ENCODE measurements at places on chromosomes 3 and 15. TPM values are rescaled to one million over a fixed set of nuclear protein-coding genes. Genes with fewer than 3 reads are reported as not detected.

DNA sequence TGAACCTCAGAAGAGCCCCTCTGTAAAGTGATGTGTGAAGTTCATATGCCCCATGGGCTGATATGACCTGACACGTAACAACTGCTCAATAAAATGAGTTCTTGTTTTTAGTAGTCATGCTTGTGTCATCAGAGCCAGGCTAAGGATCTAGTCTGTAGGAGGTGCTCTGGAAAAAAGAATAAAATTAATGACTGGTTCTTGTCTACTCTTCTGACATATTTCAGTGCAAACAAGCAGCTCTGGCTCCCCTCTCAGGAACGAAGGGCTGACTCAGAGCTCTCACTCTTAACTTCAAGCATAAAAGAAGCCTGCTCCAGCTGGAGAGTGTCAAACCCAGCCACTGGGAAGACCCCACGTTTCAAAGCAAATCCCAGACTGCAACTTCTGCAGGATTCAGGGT lies 77.0 kb downstream of the LRIG1 start:
- DNase-seq = peak; percentile 40

- DNase-seq = peak; percentile 62
Measured at GRCh38 chr3:151468284-151468917, 7.5 kb upstream of the IGSF10 start.

- peak; percentile 48 for DNase-seq
Measured at GRCh38 chr3:153840487-153840886, 280.7 kb upstream of the ARHGEF26 start.

DNA sequence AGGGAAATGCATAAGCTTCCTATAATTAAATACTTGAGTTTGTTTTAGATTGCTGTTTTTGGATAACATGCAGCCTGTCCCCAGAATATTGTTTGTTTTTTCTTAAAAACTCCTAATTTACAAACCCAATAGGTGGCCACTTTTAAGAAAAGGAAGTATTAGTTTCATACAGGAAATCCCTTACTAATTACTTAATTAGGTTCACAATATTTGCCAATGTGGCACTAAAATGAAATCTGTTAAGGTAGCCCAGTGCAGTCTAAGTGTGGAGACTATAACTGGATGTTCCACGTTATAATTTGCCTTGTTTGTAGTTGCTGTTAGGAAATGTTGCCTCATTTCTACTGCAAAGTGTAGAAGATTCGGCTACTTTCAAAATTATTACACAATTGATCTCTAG lies 195.8 kb downstream of the BBX start:
- no peak for DNase-seq

- DNase-seq = no peak
Measured at GRCh38 chr3:29281094-29281343, 148 bp downstream of the RBMS3 start.

GRCh38 chr3:84683493-84683892 lies 275.3 kb upstream of the CADM2 start:
- no peak for DNase-seq

PAQR5 gene
- total RNA-seq = 0.53 TPM

DNA sequence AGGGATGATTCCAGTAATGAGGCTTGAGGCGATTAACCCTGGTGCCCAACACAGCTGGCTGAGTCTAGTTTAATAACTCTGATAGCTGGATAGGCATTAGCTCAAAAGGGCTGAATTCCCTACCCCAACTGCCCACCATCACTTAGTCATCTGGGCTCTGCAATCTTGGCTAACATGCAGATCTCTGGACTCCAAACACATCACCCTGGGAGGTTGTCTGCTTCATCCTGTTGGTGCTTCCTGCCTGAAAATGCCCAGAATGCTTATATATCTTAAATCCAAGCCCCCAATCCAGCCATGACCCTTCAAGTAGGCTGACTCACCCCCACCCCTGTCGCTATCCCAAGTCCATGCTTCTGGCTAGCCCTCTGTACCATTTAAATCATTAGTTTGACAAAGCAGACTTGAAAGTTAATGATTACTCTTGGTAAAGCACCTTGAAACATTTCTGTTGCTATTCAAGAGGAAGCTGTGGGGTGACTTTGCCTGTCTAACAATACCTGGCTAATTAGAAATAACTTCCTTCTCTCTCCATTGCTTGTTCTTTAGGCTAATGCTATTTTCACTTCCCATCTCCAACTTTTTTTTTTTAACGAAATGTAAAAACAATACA lies 107.0 kb upstream of the RORA start:
- DNase-seq = no peak

DNA sequence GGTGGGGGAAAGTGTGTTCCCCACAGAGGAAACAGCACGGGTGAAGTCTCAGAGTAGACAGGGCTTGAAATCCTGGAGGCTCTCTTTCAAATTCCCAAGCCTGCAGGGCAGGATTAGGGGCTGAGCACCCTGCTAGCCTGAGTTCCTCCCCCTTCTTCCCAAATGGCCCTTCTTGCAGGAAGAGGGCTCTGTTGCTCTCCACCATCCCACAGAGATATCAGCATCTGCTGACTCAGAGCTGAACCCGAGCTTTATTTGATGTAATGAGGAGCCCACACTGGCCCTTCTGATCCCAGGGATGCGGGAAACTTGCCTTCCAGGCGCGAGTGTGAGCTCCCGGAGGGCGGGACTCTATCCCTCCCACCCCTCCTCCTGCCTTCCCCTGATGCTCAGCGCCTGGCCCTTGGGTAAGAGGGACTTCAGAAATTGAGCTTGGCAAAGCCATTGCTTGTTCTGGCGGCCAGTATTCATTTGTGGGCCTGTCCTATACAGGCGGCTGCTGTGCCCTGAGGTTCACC lies 1.4 kb upstream of the STRA6 start:
- DNase-seq = peak; percentile 23

- DNase-seq = no peak
Measured at GRCh38 chr3:64131725-64132469, 93.4 kb downstream of the PRICKLE2 start.

GRCh38 chr3:171950373-171950772 lies 89.0 kb upstream of the FNDC3B start:
- DNase-seq = peak; percentile 71

- DNase-seq = no peak
Measured at GRCh38 chr3:42500091-42500490, 2.4 kb upstream of the VIPR1 start.

DNA sequence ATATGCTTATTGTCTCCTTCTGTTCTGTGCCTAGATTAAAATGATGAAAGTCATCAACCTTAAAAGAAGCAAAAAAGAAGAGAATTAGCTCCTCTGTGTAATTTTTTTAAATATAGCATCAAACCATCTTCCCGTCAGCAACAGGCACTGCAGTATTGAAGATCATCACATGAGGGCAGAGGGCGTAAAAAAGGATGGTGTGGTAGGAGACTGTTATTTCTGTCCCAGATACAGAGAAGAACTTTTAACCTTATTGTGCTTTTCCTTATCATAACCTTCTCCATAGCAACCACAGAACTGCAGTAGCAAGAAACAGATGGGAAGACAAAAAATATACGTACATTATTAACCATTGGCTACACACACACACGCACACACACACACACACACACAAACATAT lies 88.8 kb downstream of the IGSF11 start:
- DNase-seq = no peak

DNA sequence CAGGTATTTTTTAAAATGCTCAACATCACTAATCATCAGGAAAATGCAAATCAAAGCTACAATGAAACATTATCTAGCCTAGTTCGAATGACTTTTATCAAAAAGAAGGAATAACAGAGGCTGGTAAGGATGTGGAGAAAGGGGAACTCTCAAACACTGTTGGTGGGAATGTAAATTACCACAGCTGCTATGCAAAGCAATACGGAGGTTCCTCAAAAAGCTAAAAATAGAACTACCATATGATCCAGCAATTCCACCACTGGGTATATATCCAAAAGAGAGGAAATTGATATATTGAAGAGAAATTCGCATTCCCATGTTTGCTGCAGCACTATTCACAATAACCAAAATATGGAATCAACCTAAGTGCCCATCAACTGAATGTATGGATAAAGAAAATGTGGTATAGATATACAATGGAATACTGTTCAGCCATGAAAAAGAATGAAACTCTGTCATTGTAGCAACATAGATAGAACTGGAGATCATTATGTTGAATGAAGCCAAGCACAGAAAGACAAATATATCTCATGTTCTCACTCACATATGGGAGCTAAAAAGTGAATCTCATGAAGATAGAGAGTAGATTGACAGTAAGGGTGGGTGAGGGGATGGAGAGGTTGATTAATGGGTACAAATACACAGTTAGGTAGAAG lies 19.7 kb upstream of the CLN6 start:
- no peak for DNase-seq

- DNase-seq = peak; percentile 45
Measured at GRCh38 chr15:63504979-63505841, 817 bp downstream of the USP3 start.

- DNase-seq = no peak
Measured at GRCh38 chr3:67898916-67899315, 244.5 kb upstream of the SUCLG2 start.

GRCh38 chr3:152738656-152739055 lies 96.3 kb upstream of the P2RY1 start:
- DNase-seq = no peak

GRCh38 chr3:20736287-20736852 lies 550.4 kb upstream of the SGO1 start:
- no peak for DNase-seq

DNA sequence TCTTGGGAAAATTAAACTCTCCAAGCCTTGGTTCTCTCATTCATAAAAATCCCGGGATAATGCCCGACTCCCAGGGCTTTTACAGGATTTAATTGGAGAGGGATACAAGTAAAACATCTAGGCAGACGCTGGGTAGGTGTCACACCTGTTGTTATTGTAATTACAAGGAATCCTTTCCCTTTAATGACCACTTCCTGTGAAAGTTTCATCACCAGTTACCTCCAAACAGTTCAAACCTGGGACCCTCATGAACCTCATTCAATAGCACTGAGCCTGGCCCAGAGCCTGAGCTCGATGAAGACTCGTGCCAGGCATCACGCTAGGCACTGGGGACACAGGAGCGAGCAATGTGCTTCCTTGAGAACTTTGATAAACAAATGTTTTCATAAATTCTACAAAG lies 2.1 kb upstream of the RYK start:
- no peak for DNase-seq

GOLGA8N gene
- total RNA-seq = 1.6 TPM

GRCh38 chr3:184981071-184981470 lies 169.1 kb downstream of the VPS8 start:
- DNase-seq = no peak

STX19 gene
- total RNA-seq = 0.53 TPM

- DNase-seq = no peak
Measured at GRCh38 chr3:178437236-178437635, 99.0 kb upstream of the KCNMB2 start.

DNA sequence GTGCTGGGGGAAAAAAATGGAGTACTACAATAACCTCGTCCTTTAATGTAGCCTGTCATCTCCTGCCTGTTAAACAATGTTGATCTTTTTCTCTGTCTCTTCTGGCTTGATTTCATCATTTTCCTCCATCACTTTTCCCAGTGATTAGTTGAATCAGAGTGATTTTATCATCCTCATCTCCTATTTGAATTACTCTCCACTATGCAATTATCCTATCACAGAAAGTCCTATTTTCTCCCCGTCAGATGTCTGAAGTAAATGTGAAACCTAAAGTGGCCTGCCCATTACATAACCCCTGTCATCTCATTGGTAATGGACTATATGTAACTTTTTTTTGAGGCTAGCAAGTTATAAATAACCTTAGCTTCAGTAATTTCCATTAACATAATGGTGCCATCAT lies 201.8 kb downstream of the CACNA2D3 start:
- DNase-seq = no peak

- DNase-seq = no peak
Measured at GRCh38 chr15:59354417-59355031, 18.1 kb downstream of the MYO1E start.

DNA sequence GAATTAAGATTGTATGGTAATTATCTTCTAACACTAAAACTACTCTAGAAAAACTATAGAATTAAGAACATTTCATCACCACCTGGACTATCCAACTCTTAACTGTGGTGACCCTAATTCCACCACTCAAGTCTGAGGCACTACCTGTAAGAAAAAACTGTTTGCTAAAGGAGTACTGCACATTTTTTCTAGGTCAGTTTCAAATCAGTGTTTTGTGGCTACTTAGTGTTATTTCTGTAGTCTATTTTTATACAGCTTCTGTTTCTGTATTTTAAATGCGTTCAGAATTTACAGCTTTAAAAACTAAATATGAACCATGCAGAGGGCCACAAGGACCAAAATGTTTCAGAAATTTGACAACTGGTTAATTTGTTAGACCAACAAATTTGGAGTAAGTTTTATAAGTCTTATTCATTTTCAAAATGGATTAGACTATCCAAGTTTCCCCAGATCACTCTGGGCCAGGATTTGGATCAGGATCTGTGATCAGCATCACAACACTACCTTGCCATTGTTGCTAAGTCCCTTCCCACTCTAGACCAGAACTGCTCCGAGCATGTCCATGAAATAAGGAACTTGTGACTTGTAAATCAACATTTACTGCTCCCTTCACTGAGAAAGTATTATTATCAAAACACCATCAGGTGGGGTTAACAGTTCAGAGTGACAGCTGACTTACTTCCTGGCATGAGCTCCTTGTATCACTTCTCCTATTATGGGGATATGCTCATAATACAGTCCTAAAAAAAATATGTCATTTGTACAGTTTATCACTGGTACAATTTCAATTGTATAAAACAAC lies 8.6 kb downstream of the GLT8D1 start:
- no peak for DNase-seq

DNA sequence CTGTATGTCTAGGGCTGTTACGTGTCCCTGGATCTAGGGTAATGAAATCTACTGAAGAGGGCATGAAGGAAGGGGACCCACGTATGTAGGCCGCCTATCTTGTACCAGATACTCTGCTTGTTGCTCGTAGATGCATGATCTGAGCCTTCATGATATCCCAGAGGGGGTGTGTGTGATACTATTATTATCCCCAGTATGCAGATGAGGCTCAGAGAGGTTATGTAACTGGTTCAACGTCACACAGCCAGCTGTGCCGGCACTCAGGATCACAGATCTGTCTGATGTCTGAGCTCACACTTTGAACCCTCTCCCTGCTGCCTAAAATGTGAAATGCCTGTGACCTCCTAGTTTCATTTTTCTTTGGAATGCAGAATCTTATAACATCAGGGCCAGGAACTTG lies 36.2 kb upstream of the SEC13 start:
- DNase-seq = no peak

- DNase-seq = no peak
Measured at GRCh38 chr3:117706756-117707155, 997.2 kb downstream of the TUSC7 start.

DNA sequence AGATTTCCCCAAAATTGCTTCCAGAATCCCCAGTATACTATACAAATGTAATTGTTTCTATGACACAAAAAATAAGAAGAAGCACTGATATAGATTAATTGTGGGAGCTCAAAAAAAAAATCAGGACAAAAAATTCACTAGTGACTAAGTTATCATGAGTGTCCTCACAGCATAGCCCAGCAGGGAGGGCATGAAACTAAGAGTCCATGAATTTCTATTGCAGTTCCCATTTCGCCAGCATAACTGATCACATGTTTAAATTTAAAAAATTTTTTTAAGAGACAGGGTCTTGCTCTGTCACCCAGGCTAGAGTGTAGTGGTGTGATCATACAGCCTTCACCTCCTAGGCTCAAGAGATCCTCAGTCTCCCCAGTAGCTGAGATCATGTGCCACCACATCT lies 10.6 kb downstream of the NCEH1 start:
- no peak for DNase-seq

- DNase-seq = no peak
Measured at GRCh38 chr3:127045435-127046045, 62.6 kb downstream of the PLXNA1 start.

SAXO2 gene
- total RNA-seq = 0.38 TPM

RSL24D1 gene
- total RNA-seq = 174 TPM

GRCh38 chr15:74442063-74442462 lies 8.3 kb upstream of the SEMA7A start:
- no peak for DNase-seq

Data from bronchial epithelial cell (primary cell).